ENCODE measurements at places on chromosomes 3 and 15. TPM values are rescaled to one million over a fixed set of nuclear protein-coding genes. Genes with fewer than 3 reads are reported as not detected.

SEMA5B gene
- not detected for total RNA-seq

MNS1 gene
- 2.1 TPM for total RNA-seq

CALML4 gene
- total RNA-seq = 1.0 TPM

COL8A1 gene
- total RNA-seq = 24.7 TPM

SLTM gene
- total RNA-seq = 67.2 TPM

IL5RA gene
- total RNA-seq = not detected

STXBP5L gene
- not detected for total RNA-seq

REC114 gene
- not detected for total RNA-seq

CRABP1 gene
- total RNA-seq = not detected

P2RY12 gene
- 1.8 TPM for total RNA-seq

MOBP gene
- total RNA-seq = not detected

OSBPL10 gene
- total RNA-seq = 7.1 TPM

SST gene
- total RNA-seq = not detected

All from fibroblast of lung (primary cell).